Spleen (tissue), 13 donors: ENCODE measurements at places on chromosomes 16 and 17. TPM values are rescaled to one million over a fixed set of nuclear protein-coding genes. Genes with fewer than 3 reads are reported as not detected.

DNA sequence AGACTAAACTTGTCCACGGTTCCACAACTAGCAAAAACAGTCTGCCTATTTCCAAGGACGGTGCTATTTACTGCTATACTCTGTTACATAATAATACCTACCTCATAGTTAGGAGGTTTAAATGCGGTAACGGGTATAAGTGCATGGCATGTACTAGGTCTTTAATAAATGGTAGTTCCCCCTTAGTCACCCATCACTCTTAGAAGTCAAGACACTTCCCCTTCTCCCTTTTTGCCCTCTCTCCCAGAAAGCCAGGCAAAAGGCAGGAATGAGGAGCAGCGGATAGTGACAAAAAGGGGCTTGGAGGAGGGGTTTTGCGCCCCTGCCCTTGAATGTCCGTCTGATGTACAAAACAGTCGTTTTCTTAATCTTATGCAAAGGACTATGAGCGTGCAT lies 1.1 kb upstream of the LSM12 start:
- peak overlapping the region; percentile 93 for H3K27ac ChIP-seq
- peaks cover 18% of the 10 kb centered on the region for H3K36me3 ChIP-seq
- peaks cover 36% of the 10 kb centered on the region for H3K4me1 ChIP-seq
- no peak overlapping the region for H3K4me3 ChIP-seq

DNA sequence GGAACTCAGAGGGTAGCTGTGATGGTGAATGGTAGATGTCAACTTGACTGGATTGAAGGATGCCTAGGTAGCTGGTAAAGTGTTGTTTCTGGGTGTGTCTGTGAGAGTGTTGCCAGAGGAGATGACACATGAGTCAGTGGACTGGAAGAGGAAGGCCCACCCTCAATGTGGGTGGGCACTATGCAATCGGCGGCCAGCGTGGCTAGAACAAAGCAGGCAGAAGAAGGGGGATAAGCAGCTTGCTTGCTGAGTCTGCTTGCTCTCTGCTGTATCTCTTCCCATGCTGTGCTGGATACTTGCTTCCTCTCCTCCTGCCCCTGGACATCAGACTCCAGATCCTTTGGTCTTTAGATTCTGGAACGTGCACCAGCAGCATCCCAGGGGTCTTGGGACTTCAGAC lies 128.1 kb downstream of the AIPL1 start:
- H3K27ac ChIP-seq = no peak overlapping the region
- no peak overlapping the region for H3K4me3 ChIP-seq
- no peak for DNase-seq
- H3K4me1 ChIP-seq = no peaks in the 10 kb centered on the region
- no peaks in the 10 kb centered on the region for H3K36me3 ChIP-seq

DNA sequence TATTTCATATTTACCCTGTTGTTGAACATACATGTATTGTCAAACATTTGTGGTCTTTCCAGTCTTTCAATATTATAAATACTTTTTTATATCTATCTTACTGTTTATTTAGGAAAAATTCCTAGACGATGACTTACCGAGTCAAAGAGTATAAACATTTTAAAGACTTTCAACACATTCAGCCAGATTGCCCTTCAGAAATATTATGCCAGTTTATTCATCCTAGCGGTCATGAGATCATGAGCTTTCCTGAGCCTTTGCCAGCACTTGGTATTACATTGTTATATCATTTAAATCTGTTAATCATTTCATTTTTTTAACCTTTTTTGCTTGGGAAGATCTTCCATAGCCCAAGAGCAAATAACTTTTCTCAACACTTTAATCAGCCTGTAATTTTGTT lies 197.4 kb downstream of the SPECC1 start:
- no peak overlapping the region for H3K4me3 ChIP-seq
- no peak for DNase-seq
- H3K36me3 ChIP-seq = no peaks in the 10 kb centered on the region
- H3K27me3 ChIP-seq = no peaks in the 10 kb centered on the region

DNA sequence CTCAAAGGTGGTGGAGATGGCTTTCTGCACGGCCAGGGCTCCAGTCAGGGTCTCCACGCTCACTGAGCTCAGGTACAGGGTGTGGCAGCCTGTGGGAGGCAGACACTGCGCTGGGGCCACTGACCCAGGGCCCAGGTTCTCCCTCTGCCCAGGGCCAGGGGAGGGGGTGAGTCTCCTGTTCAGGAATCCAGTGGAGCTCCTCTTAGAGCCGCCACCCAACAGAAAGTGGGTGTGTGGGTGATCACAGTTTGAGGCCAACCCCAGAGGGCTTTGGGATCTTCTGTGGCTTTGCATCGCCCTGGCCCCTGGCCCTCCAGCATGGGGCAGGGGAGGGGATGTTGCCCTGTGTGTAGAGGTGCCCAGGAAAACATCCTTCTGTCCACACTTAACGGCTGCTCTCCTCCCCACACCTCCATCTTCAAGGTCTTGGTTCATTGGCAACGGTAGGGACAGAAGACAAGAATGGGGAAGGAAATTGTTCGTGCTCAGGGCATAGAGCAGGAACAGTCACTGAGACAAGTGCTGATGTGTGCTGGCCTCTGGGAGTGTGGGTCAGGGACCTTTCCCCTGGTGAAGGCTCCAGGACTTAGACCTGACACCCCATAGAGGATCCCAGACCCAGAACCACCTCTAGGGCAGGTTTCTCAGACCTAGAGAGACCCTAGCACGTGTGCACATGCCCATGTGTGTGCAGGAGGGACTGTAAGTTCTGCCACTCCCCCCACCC lies 21.5 kb downstream of the TNS4 start:
- peak overlapping the region; percentile 82 for H3K27ac ChIP-seq
- H3K4me1 ChIP-seq = peaks cover 42% of the 10 kb centered on the region
- no peaks in the 10 kb centered on the region for H3K27me3 ChIP-seq
- H3K4me3 ChIP-seq = peak overlapping the region; percentile 27
- H3K36me3 ChIP-seq = no peaks in the 10 kb centered on the region
- peak; percentile 74 for DNase-seq

The MOSMO gene
- 19.3 TPM for total RNA-seq

The KRT40 gene
- total RNA-seq = not detected

- H3K27ac ChIP-seq = no peak overlapping the region
- no peaks in the 10 kb centered on the region for H3K27me3 ChIP-seq
- no peak for DNase-seq
- H3K4me1 ChIP-seq = no peaks in the 10 kb centered on the region
- no peak overlapping the region for H3K4me3 ChIP-seq
These were observed 14.6 kb upstream of the SLC38A7 start for GRCh38 chr16:58699151-58699550.

- no peak overlapping the region for H3K4me3 ChIP-seq
- H3K36me3 ChIP-seq = peaks cover 31% of the 10 kb centered on the region
- no peak overlapping the region for H3K27ac ChIP-seq
- DNase-seq = no peak
- H3K27me3 ChIP-seq = no peaks in the 10 kb centered on the region
- peaks cover 4% of the 10 kb centered on the region for H3K4me1 ChIP-seq
These were observed 38.1 kb downstream of the PHKB start for GRCh38 chr16:47499080-47499699.

DNA sequence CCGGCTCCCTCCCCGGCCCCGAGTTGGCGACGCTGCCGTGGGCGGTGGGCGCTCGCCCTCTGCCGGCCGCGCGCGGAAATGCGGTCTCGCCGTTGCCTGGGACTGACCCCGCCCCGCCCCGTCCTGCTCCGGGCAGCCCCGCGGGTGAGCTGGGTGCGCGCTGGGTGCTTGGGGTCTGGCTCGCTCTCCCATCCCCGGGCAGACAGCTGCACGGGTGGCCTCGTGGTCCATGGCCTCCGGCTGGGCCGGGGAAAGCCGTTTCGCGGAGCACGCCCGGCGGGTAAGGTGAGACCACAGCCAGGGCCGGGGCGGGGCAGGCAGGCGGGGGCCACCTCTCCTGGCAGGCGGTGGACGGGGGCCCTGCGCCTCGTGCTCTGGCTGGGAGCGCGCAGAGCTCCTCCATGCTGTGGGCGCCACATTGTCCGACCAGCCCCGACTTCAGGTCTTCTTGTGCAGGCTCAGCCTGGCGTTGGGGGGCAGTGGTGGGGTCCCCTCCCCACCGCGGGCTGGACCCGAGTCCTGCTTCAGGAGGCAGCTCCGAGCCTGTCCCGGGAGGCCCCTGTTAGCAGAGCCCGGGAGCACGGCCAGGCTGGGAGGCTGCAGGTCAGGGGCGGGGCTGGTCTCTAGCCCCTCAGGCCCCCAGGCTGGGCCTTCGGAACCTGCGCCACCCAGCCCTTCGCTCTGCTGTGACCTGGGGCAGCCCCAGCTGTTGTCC lies 7.0 kb upstream of the C1QTNF8 start:
- H3K36me3 ChIP-seq = no peaks in the 10 kb centered on the region
- peak; percentile 89 for DNase-seq
- no peak overlapping the region for H3K27ac ChIP-seq
- H3K4me1 ChIP-seq = peaks cover 6% of the 10 kb centered on the region
- H3K27me3 ChIP-seq = peaks cover 98% of the 10 kb centered on the region
- no peak overlapping the region for H3K4me3 ChIP-seq

DNA sequence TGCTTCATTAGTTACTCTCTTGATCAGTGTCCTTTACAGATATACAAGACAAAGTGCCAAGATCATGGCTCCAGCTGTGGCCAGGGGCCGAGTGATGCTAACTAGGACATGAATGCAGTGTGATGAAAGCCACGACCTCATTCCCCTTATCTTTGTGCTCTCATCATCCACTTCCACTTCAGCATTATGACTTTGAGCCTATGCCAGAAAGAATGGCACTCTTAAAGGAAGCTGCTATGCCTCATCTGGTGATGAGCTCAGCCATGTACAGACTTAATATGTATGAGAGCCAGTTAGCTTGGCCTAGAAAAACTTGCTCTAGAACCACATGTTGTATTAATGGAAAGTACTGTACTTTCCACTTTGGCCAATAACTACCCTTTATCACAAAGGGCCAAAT lies 179.1 kb downstream of the TOX3 start:
- no peak for DNase-seq
- H3K27ac ChIP-seq = no peak overlapping the region
- H3K4me1 ChIP-seq = no peaks in the 10 kb centered on the region
- H3K4me3 ChIP-seq = no peak overlapping the region

- peaks cover 81% of the 10 kb centered on the region for H3K27me3 ChIP-seq
- no peak for DNase-seq
- H3K36me3 ChIP-seq = no peaks in the 10 kb centered on the region
- H3K27ac ChIP-seq = no peak overlapping the region
These were observed 45.4 kb downstream of the RAP1GAP2 start for GRCh38 chr17:2841606-2842005.

- no peak overlapping the region for H3K4me3 ChIP-seq
- no peaks in the 10 kb centered on the region for H3K36me3 ChIP-seq
- DNase-seq = no peak
- no peaks in the 10 kb centered on the region for H3K4me1 ChIP-seq
- peak overlapping the region; percentile 16 for H3K27ac ChIP-seq
These were observed 53.0 kb upstream of the GAS7 start for GRCh38 chr17:10251212-10251948.

The SLC6A2 gene
- total RNA-seq = not detected

The ALKBH5 gene
- total RNA-seq = 102 TPM
